ENCODE measurements at places on chromosomes 7 and 10.
A peak's percentile ranks its signal among the peaks of the same experiment; 100 is the strongest.

DNA sequence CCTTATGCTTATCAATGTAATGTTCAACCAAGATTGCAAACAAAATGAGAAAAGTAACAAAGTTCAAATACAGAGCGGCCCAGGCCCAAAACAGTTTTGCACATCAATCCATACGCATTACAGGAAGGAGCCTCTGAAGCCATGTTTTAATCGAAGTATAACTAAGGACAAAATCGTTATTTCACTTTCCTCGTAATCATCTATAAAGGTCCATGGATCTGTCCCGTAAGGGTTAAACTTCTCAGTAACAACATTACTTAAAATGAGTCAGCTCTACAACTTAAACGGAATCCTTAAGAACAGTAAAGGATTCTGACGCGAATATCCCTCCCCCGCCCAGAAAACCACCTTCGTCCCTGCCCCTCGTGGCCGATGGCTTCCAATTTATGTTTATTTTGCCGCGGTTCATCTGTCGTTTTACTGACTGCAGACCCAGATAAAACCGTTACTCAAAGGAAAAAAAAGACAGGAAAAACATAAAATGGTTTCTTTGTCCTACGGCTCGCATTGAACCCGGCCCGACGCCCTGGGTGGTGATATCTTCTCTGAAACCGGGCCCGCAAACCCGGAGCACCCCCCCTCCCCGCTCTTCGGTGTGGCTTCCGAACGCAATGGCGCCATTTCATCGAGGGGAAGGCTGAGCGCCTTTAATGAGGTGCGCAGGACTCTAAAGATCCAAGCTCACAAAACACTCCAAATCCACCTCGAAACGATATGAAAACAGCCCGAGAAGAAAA, 1.1 kb downstream of the HNRNPA2B1 start:
- peak overlapping the region; percentile 97 for H3K4me3 ChIP-seq
- H3K4me1 ChIP-seq = peaks cover 37% of the 10 kb centered on the region
- H3K27ac ChIP-seq = peak overlapping the region; percentile 97
- peaks cover 39% of the 10 kb centered on the region for H3K36me3 ChIP-seq
- peak; percentile 83 for DNase-seq

DNA sequence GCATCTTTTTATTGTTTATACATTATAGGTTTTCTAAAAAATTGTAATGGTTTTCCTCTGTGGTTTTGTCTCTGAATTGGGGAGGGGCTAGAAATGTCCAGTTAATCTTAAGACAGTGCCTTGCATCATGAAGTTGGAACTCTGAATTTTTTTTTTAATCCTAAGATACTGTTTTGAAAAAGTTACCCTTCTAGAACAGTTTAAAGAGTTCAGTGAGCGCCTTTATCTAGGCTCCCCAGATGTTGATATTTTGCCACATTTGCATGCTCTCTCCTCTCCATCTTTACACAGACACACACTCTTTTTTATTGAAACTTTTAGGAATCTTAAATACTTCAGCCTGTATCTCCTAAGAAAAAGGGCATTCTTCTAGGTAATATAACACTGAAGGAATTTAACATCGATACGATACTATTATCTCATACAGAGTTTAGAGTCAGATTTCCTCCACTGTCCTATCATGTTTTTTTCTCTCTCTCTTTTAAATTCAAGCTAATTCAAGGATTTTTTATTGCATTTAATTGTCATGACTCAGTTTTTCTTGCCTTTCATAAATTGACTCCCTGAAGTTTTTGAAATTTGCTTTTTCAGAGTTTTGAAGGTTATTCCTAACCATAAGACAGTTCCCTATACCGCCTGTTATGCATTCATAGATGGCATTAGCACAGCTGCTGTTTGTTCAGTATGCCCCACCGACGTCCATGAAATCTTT, 31.5 kb downstream of the PRKAR2B start:
- no peaks in the 10 kb centered on the region for H3K36me3 ChIP-seq
- no peak overlapping the region for H3K4me3 ChIP-seq
- no peak for DNase-seq
- no peaks in the 10 kb centered on the region for H3K4me1 ChIP-seq
- no peaks in the 10 kb centered on the region for H3K27me3 ChIP-seq

DNA sequence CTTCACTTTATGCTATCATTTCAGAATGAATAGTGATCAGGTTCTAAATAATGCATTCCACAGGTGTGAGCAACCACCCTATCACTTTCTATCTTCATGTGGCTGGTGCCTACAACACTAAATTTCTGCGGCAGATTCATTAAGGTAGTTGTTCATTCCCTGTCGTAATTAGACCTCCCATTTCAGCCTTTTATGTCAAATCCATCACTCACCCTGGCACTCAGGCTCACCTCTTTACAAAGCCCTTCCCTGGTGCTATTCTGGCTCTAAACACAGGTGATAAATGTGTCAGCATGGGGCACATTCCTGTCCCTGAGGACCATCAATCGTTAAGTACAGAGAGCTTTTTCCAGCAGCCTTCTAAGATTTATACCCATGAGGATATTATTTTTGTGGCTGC, 300.0 kb upstream of the C7orf33 start:
- H3K27me3 ChIP-seq = no peaks in the 10 kb centered on the region
- H3K4me3 ChIP-seq = no peak overlapping the region
- no peaks in the 10 kb centered on the region for H3K4me1 ChIP-seq
- no peak for DNase-seq

DNA sequence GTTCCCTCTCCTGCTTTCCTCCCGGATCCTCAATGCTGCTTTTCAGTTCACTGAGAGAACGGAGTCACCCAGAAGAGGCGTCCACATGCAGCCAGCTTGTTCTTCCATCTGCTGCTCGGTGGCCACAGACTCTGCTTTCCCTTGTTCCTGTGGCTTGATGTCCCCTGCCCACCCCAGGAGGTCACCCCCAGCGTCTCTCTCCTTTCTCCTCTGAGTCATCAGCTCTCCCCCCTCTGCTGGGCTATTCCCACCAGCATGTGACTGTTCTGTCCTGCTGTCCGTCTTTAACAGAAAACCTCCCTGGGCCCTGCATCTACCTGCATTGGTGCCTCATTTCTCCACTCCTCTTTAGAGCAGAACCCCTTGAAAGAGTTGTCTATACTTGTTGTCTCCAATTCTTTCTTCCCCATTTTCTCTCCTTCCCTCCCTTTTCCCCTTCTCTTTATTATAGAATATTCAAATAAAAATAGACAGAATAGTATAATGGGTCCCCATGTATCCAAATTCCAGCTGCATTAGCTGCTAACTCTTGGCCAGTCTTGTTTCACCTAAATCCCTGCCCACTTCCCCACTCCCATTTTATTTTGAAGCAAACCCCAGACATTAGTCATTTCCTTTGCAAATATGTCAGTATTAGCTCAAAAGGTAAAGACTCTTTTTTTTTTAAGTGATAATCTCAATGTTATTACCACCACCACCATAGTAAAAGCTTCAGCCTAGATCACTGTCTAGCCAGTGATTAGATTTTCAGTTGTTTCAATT, 4.1 kb downstream of the ZNF282 start:
- no peak for DNase-seq
- H3K4me1 ChIP-seq = peaks cover 25% of the 10 kb centered on the region
- no peaks in the 10 kb centered on the region for H3K27me3 ChIP-seq

DNA sequence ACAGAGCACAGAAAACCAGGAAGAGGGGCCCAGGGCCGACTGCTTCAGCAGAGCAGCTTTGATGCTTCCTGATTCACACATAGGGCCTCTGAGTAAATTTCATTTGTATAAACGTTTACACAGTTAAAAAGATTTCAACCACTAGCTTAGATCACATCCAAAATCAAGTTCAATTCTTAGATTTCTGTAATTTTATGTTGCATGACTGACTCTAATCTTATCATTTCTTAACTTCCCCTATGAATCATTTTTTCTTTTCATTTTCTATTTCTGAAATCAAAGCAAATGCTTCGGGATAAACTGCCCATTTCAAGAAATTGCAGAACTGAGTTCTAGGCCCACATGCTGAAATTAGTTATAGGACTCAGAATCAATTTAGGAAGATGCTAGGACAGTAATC, 224.7 kb downstream of the INHBA start:
- no peaks in the 10 kb centered on the region for H3K36me3 ChIP-seq
- H3K27me3 ChIP-seq = no peaks in the 10 kb centered on the region
- H3K27ac ChIP-seq = no peak overlapping the region

- no peaks in the 10 kb centered on the region for H3K36me3 ChIP-seq
- no peak overlapping the region for H3K4me3 ChIP-seq
- no peak for DNase-seq
- no peak overlapping the region for H3K27ac ChIP-seq
- H3K4me1 ChIP-seq = peaks cover 16% of the 10 kb centered on the region
- no peaks in the 10 kb centered on the region for H3K27me3 ChIP-seq
These were observed 151.3 kb downstream of the CAMK1D start for GRCh38 chr10:12500381-12501303.

GRCh38 chr7:9407816-9408215, 974.4 kb downstream of the NXPH1 start:
- no peak overlapping the region for H3K27ac ChIP-seq
- no peaks in the 10 kb centered on the region for H3K36me3 ChIP-seq
- no peaks in the 10 kb centered on the region for H3K4me1 ChIP-seq
- no peak overlapping the region for H3K4me3 ChIP-seq
- no peaks in the 10 kb centered on the region for H3K27me3 ChIP-seq

DNA sequence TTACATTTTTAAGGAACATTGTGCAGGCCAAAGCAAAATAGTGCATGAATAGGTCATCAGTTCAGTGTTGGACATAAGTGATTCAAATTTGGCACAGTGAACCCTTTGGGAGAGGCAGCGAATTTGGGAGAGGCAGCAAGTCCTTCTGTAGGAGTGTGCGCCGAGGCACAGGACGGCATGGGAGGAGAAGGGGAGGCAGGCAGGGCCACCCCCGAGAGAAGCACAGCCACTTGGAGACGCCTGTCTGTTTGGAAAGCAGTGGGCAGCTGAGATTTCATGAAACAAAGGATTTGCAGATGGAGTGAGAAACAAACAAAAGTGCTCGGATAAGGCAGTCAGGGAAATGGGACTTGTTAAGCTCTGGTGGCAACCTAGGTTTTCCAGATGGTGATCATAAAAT, 30.6 kb downstream of the VIPR2 start:
- no peaks in the 10 kb centered on the region for H3K27me3 ChIP-seq
- H3K4me1 ChIP-seq = peaks cover 19% of the 10 kb centered on the region
- DNase-seq = peak; percentile 18
- H3K4me3 ChIP-seq = no peak overlapping the region

DNA sequence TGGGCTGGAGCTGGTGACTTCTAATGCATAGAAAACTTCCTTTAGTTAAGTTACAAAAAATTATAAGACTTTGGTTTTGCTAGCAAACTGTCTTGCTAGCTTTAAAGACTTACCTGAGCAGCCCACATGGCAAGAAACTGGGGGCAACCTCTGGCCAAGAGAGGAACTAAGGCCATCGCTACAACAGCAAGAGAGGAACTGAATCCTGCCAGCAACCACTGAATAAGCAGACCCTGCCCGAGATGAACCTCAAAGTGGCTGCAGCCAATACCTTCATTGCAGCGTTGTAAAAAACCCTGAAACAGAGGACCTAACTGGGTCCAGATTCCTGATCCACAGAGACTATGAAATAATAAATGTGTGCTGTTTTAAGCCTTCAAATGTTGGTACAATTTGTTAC, 54.6 kb upstream of the STARD3NL start:
- no peaks in the 10 kb centered on the region for H3K4me1 ChIP-seq
- H3K27ac ChIP-seq = no peak overlapping the region
- no peak for DNase-seq
- H3K27me3 ChIP-seq = no peaks in the 10 kb centered on the region

GRCh38 chr10:121696854-121697253, 98.6 kb upstream of the FGFR2 start:
- H3K27me3 ChIP-seq = peaks cover 8% of the 10 kb centered on the region
- no peak overlapping the region for H3K27ac ChIP-seq
- no peaks in the 10 kb centered on the region for H3K4me1 ChIP-seq
- DNase-seq = no peak

- no peak for DNase-seq
- no peaks in the 10 kb centered on the region for H3K4me1 ChIP-seq
- no peaks in the 10 kb centered on the region for H3K27me3 ChIP-seq
- H3K4me3 ChIP-seq = no peak overlapping the region
These were observed 113.8 kb upstream of the HPS1 start for GRCh38 chr10:98560565-98560964.

- H3K36me3 ChIP-seq = no peaks in the 10 kb centered on the region
- H3K27me3 ChIP-seq = no peaks in the 10 kb centered on the region
- no peak overlapping the region for H3K4me3 ChIP-seq
- H3K4me1 ChIP-seq = peaks cover 12% of the 10 kb centered on the region
- DNase-seq = peak; percentile 39
- no peak overlapping the region for H3K27ac ChIP-seq
These were observed 31.0 kb downstream of the ZNF775 start for GRCh38 chr7:150410131-150410530.

DNA sequence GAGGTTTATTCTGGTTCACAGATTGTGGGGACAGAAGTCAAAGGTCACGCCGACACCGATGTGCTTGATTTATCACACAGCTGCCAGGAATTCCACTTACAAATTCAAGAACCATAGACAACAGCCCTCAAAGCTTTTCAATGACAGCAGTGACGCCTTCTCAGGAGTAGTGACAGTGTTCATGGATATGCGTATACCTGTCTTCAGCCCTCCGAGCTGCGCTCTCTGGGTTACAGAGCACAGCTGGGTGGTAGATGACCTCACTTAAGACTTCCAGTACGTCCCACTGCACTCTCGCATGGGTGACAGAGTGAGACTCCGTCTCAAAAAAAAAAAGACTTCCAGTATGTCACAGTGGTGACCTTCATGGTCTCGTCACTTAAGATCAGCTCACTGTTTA, 108.5 kb downstream of the TCERG1L start:
- H3K36me3 ChIP-seq = no peaks in the 10 kb centered on the region
- H3K27ac ChIP-seq = no peak overlapping the region
- DNase-seq = no peak
- no peak overlapping the region for H3K4me3 ChIP-seq

DNA sequence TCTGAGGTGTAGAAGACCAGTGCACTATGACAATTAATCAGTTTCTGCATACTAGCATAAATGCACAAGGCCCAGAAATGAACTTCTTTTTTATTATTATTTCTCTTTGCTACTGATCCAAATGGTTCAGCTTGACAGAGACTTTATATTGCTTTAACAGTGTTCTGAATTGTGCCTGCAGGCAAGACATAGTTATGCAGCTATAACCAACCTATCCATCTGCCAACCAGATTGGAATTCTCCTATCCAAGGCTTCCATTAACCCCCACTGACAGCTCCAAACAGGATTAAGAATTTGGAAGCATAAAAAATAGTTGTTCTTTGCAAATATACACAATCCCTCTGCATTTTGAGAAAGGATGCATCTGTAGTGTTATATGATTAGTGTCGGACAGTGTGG, 98.2 kb downstream of the BTRC start:
- peaks cover 19% of the 10 kb centered on the region for H3K4me1 ChIP-seq
- no peak overlapping the region for H3K27ac ChIP-seq
- no peak for DNase-seq
- H3K27me3 ChIP-seq = no peaks in the 10 kb centered on the region
- H3K4me3 ChIP-seq = no peak overlapping the region

Measured in heart left ventricle (tissue), 16 donors.